ENCODE measurements at places on chromosomes 6 and 20.

DNA sequence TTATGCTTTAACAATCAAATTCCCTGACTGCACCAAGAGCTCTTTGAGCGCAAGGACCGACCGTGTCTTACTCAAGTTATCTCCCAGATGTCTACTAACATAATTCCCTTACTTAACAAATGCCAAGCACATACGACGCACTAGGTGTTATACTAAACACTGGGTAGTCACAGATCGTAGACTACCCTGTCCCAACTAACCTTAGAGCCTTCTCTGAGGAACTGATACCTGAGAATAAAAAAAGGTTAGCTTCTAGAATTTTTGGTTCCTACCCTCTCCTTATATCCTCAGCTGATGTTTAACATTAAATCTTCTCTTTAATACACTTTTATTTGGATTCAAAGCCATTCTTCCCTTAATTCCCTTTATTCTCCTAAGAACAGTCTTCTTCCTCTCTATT, 38.5 kb downstream of the EPB41L2 start:
- no peak for DNase-seq

DNA sequence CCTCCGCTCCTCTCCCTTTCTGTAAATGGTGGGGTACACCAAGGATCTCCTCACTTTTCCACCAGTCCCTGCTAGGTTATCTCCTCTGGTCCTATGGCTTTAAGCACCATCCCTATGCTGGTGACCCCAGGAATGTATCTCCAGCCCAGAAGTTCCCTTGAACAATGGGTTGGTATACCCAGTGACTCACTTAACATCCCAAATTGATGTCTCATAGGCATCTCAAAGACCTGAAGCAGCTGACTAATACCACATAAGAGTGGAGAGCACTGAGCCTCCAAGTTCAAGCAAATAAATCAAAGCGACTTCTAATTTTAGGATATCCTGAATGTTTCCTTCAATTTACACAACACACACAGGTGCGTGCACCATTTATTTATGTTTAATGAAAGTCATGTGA, 48.3 kb downstream of the ADGRF1 start:
- no peak for DNase-seq

DNA sequence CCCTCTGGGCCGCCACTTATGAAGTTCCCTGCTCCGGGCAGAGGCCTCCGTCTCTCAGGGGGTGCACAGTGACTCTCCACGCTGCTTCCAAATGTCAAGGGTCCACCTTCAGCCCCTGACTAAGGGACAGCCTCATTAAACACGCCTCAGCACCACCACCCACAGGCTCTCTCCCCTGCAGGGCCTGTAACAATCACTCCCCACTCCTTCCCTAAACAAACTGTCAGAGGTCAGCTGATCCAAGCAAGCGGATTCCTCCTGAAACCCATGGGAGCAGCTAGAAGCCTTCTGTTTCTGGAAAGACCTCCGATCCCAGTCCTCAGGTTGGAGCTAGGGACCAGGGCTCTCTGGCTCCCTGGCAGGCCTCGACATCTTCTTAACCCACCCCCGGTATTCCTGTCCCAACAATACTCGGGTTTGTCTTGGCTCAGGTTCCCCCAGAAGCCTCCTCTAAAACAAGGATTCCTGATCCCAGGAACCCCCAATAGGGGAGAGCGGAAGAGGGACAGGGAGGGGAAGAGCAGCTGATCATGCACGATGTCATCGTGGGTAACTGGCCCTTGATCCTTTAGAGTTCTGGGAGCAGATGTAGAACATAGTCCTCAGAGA, 181.0 kb downstream of the ZNF217 start:
- no peak for DNase-seq

- no peak for DNase-seq
Observed at GRCh38 chr6:30687659-30688431, 1.4 kb upstream of the PPP1R18 start.

DNA sequence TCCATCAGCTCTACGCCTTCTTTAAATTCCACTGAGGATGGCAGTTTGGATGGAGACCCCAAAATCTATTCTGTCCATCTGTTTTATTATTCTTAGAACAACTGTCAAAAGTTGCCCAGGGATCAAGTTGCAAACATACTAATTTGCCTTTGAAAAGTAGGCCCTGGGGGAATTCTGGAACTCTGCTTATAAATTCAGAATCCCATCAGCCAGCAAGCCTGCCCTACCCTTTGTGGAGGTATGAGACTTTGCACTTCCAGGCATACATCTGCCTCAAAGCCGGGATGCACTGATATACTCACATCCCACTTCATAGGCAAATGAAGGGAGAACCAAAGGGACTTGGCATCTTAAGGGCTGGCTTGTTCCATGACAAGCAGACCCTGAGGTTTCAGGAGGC, 93.6 kb downstream of the INSM1 start:
- no peak for DNase-seq

DNA sequence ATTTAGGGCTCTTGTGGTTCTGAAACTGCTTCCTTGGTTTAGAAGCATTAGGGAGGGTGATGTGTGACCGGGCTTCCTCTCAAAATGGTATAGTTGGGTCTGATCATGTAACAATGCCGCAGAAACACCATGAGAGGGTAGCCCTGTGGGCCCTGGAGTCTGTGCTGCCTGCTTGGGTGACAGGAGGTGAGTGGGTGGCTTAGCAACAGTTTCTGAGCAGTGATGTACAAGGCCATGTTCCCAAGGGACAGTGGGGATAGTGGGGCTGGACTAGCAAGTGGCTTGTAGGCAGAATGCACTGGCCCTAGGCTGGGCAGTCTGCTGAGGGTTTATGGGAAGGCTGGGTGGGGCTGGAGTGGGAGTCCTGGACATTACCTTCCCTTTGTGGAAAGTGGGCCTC, 106.9 kb upstream of the MYL9 start:
- no peak for DNase-seq

DNA sequence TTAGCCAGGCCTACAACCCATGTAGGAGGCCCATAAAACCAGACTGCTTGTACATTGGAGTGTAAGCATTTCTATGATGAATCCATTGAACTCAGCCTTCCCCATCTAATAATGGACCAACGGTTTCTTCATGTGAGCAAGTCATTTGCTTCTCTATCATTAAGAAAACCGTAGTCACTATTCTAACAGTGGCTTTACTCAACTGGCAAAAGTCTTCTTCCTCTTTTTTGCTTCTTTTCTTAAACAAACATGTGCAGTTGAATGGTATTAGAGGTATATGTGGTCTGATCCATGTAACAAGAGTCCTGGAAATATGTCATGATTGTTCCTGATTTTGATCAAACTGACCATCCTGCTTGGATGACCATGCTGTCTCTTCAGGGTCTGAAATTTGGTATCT, 132.4 kb upstream of the STXBP5 start:
- DNase-seq: no peak

DNA sequence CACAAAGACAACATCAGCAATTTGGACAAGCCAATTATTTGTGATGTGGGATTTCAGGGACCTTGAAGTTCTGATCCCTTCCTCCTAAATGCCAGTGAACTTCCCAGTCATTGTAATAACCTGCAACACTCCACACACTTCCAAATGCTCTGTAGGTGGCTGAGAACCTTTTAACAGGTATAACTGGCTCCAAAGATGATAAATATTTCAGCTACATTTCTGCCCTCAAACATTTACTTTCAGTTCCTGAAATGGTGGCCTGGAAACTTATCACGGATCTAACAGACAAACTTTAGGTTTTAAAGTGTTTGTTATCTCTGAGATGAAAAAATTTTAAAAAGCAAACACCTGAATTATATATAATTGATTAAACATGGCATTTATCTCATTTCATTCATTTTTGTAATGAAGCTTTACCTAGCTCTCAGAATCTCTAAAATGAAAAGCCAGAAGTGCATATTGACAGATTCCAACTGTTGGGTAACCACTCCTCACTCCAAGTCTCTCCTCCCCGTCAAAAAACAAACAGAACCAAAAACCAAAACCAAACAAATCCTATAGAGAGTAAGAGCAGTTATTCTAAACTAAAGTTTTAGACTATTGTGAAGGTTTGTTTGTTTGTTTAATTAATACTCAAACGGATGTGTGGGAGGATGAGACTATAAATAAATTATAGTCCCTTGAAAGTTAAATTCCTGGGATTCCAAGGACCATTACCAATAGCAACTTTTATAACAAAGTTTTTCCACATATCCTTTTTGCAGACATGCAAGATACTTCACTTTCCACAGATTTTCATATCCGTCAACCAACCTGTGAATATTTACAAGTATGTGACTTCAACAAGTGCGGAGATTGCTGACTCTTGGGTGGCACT, 12.4 kb upstream of the KIAA0408 start:
- no peak for DNase-seq

DNA sequence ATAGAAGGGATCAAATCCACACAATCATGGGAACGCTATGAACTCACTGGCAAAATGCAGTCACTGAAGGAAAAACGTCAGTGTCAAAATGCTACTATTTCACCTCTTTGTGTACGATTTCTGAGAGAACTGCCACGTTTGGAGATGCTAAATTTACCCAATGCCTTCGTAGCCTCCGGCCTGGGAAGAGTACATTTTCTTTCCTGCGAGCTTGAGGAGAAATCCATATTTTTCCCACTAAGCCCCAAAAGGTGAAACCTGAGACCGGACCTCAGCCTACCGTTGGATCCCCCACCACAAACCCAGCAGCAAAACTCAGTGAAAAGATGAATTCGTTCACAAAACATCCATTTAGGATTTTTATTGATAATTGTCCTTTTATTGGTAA, 131.7 kb downstream of the GPX5 start:
- DNase-seq: no peak

GRCh38 chr6:151807513-151808370, at the start of gene ESR1:
ESR1 (plus strand) TSS chr6:151807682; CDS start chr6:151807913, 231 bp downstream.
- DNase-seq: no peak

- no peak for DNase-seq
Observed at GRCh38 chr6:155219299-155219698, 44.5 kb upstream of the CLDN20 start.

- no peak for DNase-seq
Observed at GRCh38 chr20:14569641-14570040, 232.2 kb upstream of the FLRT3 start.

GRCh38 chr6:113115196-113115595, 741.9 kb upstream of the MARCKS start:
- no peak for DNase-seq

DNA sequence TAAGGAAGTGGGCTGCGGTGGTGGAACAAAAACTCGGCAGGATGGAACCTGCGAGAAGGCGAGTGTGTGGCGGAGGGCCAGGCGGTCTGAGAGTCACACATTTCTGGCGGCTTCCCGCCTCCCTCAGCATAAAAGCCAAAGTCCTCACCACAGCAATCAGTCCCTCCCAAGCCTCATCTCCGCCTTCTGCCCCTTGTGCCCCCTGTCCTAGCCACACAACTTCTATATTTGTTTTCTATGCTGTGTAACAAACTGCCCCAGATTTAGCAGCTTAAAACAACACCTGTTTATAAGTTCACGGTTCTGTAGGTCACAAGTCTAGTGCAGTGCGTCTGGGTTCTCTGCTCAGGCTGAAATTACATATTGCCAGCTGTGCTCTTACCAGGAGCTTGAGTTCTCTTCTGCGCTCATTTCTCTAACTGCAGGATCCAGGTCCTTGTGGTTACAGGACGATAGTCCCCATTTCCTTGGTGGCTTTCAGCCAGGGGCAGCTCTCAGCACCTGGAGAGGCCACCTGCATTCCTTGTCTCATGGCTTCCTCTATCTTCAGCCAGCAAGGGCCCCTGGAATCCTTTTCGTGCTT, 11.7 kb upstream of the SPO11 start:
- DNase-seq: no peak

GRCh38 chr20:56223352-56223751, 25.2 kb upstream of the MC3R start:
- DNase-seq: no peak

GRCh38 chr6:98484696-98485095, 349.7 kb upstream of the POU3F2 start:
- DNase-seq: no peak

GRCh38 chr20:7911586-7912330, 28.5 kb downstream of the HAO1 start:
- no peak for DNase-seq

- DNase-seq: no peak
Observed at GRCh38 chr6:21431526-21431925, 162.0 kb upstream of the SOX4 start.

DNA sequence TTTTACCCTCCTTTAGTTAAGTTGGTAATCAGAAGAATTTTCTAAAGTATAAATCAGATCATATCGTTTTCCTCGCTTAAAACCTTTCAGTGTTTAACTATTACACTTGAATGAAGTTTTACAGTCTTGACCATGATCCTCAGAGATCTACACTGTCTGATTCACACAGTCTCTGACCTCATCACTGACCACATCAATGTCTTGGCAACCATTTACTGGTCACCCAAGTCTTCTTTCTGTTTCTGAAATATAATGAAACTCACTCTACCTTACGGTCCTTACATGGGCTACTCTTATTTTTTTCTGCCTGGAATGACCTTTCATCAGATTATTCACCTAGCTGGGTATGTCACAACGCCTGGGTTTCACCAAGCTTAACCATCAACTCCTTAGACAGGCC, 71.4 kb downstream of the ADGB start:
- no peak for DNase-seq

DNA sequence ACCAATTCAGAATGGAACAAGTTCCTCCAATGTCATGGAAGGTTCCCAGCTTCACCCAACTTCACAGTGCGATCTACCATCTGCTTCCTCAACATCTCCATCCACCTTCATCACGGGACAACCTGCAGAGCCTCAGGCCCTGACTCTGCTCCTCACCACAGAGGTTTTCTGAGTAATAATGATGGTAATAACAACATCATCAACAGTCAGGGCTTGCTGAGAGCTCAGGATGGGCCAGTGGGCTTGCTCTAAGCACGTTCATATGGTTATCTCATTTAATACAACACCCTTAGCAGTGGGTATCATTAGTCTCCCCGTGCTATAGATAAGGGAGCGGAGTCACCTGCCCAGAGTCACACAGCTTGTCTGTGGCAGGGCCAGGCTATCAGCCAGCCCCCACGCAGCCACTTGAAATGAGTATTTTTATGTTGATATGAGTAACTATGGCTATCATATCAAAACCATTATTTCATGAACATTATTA, 38.6 kb downstream of the PREX1 start:
- DNase-seq: no peak

GRCh38 chr20:32509639-32510066, 75.5 kb downstream of the NOL4L start:
- DNase-seq: no peak

DNA sequence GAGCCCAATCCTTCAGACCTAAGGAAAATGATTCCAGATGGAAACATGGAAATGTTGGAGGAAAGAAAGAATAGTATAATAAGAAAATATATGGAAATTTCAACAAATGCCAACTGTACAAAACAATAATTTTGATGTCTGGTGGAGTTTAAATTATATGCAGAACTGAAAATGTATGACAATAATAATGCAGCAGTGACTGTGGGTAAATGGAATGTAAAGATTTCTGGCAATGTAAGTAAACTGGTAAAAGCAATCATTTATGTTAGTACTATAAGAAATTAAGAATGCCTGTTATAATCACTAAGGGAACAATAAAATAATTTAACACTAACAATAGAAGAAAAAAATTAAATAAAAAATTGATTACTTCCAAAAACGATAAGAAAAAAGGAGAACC, 89.0 kb downstream of the EDN1 start:
- no peak for DNase-seq

Data from NCI-H460 (cell line).